Mucosa of descending colon (tissue), 3 donors: ENCODE measurements at places on chromosomes 12 and 14. TPM values are rescaled to one million over a fixed set of nuclear protein-coding genes. Genes with fewer than 3 reads are reported as not detected.

Gene ASB2
- 89.1 TPM for total RNA-seq

Gene ETV6
- 60.9 TPM for total RNA-seq

- no peak for DNase-seq
Measured at GRCh38 chr14:89500303-89500702, 83.3 kb upstream of the FOXN3 start.

- peak; percentile 53 for DNase-seq
Measured at GRCh38 chr14:78598046-78598920, 428.1 kb downstream of the NRXN3 start.

Gene TPPP2
- 0.58 TPM for total RNA-seq

- DNase-seq, result no peak
Measured at GRCh38 chr12:119998471-119999245, 9.6 kb downstream of the BICDL1 start.

Gene PRICKLE1
- 7.1 TPM for total RNA-seq

Gene ATL1
- total RNA-seq, result 12.0 TPM

DNA sequence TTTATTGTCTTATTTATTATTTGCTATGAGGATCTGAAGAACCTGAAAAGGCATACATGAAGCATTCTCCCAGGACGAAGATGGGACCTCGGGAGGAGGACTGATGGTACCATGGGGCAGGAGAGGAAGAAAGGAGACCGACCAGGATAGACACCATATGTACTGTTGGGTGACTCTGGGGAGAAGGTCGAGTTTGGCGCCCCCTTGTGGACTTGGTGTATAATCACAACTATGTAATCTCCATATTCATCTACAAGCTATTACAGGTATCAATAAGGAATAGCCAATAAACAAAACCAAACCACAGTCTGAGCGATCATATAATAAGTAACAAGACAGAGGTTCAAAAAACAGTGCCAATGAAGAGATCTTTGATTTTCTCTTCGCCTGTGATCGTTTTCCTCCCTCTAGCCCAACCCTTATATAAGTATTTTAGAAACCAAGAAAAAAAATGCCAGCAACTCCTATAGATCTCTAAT, 139.1 kb downstream of the SPTSSA start:
- DNase-seq, result peak; percentile 18

Gene GLT8D2
- total RNA-seq, result 4.4 TPM

DNA sequence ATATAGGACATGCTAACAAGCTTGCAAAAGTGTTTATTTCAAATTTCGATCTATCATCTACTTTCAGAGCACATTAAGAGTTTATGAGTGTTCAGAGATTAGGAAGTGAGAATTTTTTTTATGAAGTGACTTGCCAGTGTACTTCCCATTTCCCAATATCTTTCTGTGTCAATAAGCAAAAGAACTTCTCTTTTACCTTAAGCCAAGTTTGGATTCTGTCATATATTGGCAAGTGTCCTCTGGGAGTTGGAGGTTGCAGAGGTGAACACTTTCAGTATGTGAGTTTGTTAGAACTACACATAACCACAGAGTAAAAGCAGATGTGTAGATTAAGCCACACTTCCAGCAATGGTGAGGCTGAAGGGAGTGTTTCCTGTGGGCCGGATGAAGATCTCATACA, 16.6 kb upstream of the KLRF1 start:
- DNase-seq, result no peak

Gene ANKRD33
- not detected for total RNA-seq

DNA sequence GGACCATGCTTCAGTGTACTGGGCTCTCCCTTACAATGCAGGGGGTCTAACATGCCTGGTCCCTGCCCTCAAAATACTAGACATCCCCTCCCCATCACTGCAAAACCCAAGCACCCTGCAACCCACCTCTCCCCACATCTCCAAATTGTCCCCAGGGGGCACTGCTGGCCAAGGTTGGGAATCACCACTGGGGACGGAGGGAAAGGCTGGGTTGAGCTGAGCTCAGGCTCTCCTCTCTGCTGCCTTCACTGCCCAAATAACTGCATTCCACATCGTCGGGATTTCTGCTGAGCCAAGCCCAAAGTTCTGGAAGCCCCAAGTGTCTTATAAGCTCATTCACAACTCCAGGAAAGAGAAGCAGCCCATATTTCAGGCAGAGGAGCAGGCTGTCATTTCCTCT, 69.6 kb downstream of the NT5DC3 start:
- peak; percentile 15 for DNase-seq

Gene NTN4
- total RNA-seq, result 19.8 TPM

- no peak for DNase-seq
Measured at GRCh38 chr14:63470962-63471793, 72.0 kb downstream of the PPP2R5E start.

GRCh38 chr12:39319180-39319579, 123.7 kb downstream of the KIF21A start:
- no peak for DNase-seq

Gene STON2
- total RNA-seq, result 17.1 TPM

- no peak for DNase-seq
Measured at GRCh38 chr14:68374682-68375081, 418.2 kb downstream of the ZFP36L1 start.

Gene CMA1
- 1.6 TPM for total RNA-seq

Gene LRP1-AS
- not detected for total RNA-seq

DNA sequence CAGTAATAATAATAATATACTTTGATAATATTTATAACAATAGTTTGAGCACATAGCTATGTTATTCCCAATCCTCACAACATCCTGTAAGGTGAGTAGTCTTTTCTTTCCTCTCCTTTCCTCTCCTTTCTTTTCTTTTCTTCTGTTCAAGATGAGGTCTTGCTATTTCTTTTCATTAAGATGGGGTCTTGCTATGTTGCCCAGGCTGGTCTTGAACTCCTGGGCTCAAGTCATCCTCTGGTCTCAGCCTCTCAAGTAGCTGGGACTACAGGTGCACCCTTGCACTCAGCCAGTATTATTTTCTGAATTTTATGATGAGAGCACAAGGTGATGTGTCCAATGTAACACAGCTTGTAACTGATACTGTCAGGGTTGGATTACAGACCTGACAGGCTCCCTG, 134.6 kb downstream of the OTOGL start:
- DNase-seq, result no peak

- DNase-seq, result peak; percentile 31
Measured at GRCh38 chr12:69688471-69689427, 10.4 kb downstream of the BEST3 start.

Gene GLIPR1L1
- not detected for total RNA-seq

Gene NTS
- total RNA-seq, result not detected

DNA sequence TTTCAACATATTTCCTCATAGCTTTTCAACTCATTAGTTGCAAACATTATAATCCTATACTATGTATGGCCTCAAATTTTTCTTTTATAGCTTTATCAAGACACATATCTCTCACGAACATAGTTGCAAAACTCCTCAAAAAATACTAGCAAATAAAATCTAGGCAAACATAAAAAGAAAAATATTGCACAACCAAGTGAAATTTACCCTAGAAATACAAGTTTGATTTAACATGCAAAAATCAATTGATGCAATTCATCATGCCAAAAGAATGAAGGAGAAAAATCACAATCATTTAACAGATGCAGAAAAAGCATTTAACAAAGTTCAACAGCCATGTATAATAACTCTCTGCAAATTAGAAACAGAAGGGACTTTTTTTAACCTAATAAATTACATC, 33.3 kb upstream of the KCNH5 start:
- no peak for DNase-seq

Gene AKAP6
- total RNA-seq, result 4.2 TPM

DNA sequence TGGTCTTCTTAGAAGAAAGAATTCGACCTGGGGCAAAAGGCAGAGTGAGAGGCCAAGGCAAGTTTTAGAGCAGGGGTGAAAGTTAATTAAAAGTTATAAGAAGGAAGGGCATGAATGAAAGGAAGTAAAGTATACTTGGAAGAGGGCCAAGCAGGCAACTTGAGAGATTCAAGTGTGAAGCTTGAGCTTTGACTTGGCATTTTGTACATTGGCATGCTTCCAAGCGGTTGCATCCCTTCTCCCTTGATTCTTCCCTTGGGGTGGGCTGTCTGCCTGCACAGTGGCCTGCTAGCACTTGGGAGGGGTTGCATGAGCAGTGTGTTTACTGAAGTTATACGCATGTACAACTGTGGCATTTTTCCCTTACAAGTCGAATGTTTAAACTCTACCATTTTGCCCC, 74.8 kb upstream of the MGAT4C start:
- DNase-seq, result no peak

Gene GPR132
- 4.0 TPM for total RNA-seq

Gene ESR2
- 0.32 TPM for total RNA-seq

- DNase-seq, result no peak
Measured at GRCh38 chr14:30114051-30114450, 186.4 kb upstream of the PRKD1 start.

DNA sequence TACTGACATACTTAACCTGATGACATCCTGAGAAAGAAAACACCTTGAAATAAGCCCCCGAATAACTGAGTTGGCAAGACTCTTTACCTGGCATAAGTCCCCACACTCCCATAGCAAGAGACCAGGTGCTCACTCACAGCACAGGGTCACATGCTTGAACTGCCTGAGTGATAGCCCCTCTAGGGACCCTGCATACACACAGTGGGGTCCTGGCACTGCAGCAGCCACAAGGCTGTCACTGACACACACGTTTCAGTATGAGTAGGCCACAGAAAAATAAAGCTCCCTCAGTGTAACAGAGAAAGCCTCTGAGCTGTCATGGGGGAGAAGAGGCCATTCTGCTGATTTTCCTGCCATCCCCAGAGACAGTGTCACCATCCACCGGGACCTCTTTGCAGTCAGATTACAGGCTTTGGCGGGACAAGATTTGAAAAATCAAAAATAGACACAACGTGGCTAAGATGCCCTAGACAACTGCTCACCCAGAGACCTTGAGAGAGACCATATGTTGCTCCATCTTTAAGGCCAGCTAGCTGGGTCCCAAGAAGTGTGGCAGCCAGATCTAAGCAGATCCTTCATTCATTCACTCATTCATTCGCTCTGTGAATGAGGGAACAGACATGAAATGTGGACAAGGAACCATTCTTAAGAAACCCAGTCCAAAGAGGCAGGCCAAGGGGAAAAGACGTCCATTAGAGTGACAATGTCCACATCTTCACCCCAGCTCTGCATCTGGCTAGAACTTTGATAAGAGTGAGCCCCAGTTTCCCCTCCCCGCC, 1.6 kb downstream of the SCARB1 start:
- no peak for DNase-seq

DNA sequence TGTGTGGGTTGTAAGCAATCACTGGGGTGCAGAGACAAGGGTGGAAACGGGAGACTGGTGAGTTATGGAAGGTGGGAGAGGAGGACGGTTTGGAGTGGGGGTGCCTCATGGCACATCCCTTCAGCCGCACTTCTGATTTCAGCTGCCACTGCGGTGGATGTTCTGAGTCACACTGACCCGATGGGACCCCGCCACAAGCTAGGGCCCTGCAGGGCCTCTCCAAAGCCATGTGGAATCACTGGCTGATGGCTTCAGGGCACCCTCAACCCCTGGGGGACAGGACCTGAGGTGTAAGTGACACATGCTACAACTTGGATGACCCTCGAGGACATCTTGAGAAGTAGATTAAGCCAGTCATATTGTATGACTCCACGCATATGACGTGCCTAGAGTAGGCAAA, 53.7 kb downstream of the GPR68 start:
- DNase-seq, result no peak

Gene GTF2H3
- 24.4 TPM for total RNA-seq

DNA sequence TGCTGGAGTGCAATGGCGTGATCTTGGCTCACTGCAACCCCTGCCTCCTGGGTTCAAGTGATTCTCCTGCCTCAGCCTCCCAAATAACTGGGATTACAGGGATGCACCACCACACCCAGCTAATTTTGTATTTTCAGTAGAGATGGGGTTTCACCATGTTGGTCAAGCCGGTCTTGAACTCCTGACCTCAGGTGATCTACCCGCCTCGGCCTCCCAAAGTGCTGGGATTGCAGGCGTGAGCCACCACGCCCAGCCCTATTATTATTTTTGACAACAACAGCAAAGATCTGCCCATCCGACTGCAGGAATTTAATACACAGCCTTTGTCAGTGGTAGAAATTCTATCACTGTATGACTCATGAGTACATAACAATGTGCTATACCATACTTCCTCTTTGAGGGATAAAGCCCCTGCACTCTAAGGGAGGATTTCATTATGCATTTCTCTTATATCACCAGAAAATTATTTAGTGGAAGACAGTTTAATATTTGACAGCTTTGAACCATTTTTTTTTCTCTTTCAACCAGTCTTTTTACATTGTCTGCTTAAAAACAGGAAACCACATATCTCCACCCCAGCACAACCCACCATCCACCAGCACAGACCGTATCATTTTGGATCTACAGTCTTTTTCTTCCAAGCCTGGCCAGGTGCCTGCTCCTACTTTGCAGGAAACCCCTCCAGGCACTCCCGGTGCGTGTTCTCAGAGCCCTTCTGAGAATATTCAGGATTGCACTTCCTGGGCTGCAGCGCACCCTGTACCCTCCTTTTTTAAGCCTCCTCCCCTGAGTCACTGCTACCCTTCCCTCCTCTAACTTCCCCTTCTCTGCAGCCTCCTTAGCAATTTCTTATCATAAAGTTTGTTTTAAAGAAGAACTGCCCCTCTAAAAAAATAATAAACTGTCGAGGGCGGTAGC, 594 bp downstream of the ARHGDIB start:
- DNase-seq, result no peak
